Naive thymus-derived CD4-positive, alpha-beta T cell (primary cell): ENCODE measurements at places on chromosomes 1 and 21.

GRCh38 chr1:55252942-55253589 is 37.9 kb upstream of the USP24 start:
- no peaks in the 10 kb centered on the region for H3K27me3 ChIP-seq
- no peak for DNase-seq
- H3K27ac ChIP-seq: no peak overlapping the region

GRCh38 chr21:37259426-37259825 is 7.7 kb downstream of the VPS26C start:
- DNase-seq: no peak
- H3K27ac ChIP-seq: peak overlapping the region; percentile 79
- no peaks in the 10 kb centered on the region for H3K27me3 ChIP-seq
- peaks cover 16% of the 10 kb centered on the region for H3K4me1 ChIP-seq
- H3K4me3 ChIP-seq: no peak overlapping the region

DNA sequence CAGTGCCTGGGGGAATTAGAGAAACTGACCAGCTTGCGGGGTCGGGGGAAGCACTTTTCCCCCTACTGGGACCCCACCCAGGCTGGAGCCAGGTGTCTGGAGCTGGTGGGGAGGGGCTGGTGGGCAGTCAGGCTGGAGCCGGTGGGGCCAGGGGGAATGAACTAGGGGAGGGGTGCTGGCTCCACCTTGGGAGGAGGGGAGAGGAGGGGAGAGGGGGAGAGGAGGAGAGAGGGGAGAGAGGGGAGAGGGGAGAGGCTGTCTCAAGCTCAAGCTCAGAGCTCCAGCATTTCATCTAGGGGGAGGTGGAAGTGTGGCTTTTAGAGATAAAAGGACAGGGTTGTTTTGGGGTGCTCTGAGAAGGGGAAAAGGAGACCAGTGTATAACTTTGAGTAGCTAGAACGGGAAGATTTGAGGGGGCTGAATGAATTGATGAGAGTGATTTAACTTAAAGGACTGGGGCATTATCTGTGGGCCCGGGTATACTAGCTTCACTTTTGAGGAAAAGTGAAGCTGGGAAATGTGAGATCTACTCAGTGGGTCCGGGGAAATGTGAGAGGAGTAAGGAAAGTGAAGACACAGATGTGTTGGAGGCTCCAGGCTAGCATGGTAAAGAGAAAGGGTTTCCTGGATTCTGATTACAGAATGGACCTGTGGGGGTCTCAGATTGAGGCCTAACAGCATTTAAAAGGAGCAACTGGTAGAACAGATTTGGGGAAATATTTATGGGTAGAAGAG is 2.8 kb downstream of the EFNA1 start:
- peaks cover 32% of the 10 kb centered on the region for H3K4me1 ChIP-seq
- H3K27me3 ChIP-seq: peaks cover 6% of the 10 kb centered on the region
- H3K36me3 ChIP-seq: no peaks in the 10 kb centered on the region
- no peak overlapping the region for H3K4me3 ChIP-seq
- no peak for DNase-seq

- no peaks in the 10 kb centered on the region for H3K36me3 ChIP-seq
- H3K4me3 ChIP-seq: no peak overlapping the region
- H3K27ac ChIP-seq: no peak overlapping the region
Measured at GRCh38 chr1:224168859-224169380, 14.1 kb upstream of the DEGS1 start.
